Ammon's horn (tissue), 1 donor: ENCODE measurements at places on chromosomes 3 and 15.

DNA sequence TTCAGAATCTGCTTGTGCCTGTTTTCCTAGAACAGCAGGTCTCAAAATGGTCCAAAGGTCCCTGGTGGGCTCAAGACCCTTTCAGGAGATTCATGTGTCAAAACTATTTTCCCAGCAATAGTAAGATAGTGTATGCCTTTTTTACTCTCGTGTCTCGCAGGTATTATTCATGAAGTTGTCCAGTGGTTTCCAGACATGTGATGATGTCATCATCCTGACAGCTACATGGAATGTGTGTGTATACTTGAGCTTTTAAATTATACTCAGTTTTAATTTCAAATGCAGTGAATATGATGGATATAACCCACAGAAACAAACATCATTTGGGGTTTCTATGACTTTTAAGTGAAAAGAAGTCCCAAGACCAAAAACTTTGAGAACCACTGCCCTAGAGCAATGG, 288.6 kb downstream of the NTRK3 start:
- no peak for DNase-seq

GRCh38 chr3:126035362-126036050, 48.4 kb downstream of the SLC41A3 start:
- no peak for DNase-seq

DNA sequence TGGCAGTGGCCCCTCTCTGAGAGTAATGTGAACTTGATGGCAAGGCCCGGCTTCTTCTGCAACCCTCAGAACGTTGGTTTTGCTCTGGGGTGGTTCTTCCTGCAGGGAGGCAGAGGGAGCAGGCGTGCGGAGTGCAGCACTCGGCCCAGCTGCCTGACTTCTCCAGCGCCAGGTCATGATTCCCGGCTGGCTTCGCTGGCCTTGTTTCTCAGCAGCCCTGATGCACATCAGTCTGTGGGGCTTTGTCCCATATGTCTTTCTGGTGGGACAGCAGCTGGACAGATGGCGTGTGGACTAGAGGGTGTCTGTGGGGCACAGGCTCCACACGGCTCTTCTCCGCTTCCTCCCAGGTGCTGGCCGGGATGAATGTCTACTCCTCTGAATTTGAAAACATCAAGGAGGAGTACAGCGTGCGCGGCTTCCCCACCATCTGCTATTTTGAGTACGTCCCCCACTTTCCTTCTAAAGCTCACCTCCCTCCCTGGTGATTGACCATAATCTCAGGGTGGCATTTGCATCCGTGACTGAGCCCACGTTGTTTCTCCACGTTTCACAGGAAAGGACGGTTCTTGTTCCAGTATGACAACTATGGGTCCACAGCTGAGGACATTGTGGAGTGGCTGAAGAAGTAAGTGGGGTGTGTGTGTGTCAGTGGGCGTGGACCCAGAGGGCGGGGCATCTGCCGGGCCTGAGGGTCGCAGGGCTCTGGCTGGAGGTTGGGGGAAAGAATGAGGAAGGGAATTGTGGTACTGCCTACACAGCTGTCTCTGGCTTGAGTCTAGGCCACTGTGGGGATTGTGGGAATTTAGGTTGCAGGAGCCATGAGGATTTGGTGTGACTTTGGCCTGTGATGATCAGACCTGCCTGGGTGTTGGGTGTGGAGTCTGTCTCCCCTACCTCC, 57.1 kb downstream of the PDIA5 start:
- DNase-seq = no peak

DNA sequence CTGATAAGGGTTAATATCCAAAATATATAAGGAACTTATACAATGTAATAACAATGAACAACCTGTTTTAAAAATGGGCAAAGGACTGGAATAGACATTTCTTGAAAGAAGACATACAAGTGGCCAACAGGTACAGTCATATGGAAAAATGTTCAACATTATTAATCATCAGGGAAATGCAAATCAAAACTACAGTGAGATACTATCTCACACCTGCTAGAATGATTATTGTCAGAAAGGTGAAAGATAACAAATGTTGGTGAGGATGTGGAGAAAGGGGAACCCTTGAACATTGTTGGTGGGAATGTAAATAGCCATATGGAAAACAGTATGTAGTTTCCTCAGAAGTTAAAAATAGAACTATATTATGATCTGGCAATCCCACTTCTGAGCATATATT, 20.4 kb downstream of the GOLM2 start:
- no peak for DNase-seq

- no peak for DNase-seq
Measured at GRCh38 chr3:105996781-105997180, 128.0 kb upstream of the CBLB start.
